GM23248 (cell line): ENCODE measurements at places on chromosomes 4 and X.

DNA sequence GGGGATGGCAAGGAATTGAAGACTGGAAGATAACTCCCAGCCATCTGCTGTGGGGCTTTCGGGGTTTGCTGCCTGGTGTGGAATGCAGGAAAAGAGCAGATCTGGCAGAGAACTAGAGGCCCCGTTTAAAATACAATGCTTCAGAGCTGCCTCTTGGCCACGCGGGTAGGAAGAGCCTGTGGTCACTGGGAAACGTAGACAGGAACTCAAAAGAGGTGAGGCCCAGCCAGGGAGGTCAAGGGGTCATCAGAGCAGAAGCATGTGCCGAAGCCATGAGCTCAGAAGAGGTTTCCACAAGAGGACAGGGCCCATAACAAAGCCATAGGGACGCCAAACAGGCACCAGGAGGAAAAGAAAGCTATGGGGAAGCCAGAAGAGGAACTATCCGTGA, 14.5 kb upstream of the STS start:
- peak; percentile 10 for DNase-seq

DNA sequence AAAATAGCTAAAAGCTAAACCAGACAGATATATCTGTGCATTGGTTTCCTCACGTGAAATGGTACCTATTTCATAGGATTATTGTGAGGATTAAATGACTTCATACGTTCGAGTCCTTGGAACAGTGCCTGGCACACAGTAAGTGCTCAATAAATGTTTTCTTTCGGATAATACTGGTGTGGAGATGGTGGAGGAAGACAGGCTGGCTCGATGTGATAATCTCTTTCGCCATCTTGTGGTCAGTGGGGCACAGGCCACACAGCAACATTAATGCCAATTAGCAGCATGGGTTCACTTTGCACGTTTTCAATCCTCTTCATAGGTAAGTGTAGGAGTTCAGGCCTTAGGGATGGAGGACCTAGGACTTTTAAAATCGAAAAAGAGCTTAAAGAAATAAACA, 9.3 kb downstream of the PAGE4 start:
- DNase-seq = peak; percentile 40

DNA sequence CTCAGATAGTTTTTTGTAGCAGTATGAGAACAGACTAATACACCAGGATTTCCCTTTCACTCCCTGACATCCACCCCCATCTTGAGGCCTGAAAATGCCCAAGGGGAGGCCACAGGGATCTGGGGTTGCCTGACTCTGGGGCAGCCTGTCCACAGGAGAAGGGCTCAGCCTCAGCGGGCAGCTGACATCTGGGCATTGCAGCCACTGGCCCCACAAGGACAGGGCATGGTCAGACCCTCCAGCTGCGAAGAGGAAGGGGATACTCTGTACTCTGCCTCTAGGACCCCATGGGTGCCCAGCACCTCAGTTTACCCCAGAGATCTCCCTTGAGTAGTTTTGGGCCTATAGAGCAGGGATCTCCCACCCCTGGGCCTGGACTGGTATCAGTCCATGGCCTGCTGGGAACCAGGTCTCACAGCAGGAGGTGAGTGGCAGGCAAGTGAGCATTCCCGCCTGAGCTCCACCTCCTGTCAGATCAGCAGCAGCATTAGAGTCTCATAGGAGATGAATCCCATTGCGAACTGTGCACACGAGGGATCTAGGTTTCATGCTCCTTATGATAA, 138.9 kb downstream of the HMX1 start:
- no peak for DNase-seq

GRCh38 chrX:39487166-39487968, 610.4 kb downstream of the BCOR start:
- no peak for DNase-seq

DNA sequence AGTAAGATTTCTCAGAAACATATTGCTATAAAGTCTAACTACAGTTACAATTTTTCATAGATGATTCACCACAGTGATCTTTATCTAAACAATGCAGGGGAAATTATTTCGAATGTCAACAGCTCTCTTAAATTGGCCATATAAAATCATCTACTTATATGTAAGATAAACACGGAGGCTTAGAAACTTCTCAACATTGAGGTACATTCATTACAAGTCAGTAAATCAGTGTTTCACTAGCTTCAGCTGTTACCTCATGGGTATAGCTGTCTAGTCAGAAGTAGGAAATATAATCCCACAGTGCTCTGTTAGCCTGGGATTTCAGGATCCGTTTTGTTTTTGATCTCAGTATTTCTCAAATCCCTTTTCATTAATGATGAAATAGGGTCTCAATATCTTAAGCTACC, 43.2 kb downstream of the PCDH7 start:
- DNase-seq = no peak

DNA sequence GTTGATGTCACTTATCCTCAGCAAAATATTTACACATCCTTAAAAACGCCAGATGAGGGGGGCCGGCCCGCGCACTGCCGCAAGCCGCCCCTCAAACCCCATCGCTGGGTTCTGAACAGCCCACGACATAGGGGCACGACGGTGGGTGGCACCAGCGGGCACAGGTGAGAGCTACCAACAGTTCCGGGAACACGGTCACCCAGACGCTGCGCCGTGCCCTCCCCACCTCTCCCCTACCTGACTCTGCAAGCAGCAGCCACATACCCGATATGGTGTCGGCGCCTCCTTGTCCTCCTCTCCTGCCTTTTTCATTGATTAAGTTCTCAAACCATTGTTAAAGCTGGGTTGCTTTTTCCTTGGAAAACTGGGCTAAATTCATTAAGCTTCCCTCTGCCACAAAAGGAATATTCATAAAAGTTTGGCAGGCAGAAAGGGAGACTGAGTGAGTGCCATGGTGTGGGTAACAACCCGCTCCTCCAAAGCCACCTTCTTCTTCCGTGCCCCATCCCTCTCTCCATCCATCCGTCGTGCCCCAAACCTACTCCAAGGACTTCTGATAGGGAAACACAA, 1.4 kb downstream of the RAI2 start:
- DNase-seq = no peak

DNA sequence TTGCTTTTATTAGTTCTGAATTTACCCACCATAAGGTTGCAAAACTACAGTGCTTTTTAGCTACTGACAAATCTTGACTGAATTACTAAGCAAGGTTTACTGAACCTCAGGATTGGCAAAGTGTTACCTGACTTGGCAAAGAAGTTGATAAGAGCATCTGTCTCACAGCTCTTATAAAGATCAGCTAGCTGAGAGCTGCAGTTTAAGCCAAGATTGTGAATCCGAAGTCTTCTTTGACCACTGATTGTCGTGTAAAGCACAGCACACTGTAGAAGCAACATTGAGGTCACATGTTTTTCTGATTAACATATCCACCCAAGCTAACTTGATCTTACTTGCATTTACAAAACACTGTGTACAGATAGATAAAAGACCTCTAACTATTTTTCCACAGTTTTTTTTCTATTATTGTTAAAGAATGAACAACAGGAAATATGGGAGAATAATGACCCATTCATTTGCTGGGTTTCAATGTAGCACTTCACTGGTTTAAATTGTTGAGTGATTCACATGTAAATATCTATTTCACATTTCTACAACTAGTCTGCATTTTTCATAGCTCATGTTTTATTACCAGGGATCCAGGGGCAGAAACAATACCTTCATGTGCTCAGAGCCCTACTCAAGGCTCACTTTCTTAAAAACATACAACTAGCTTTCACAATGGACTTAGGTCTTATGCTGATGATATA, 54.0 kb downstream of the METTL14 start:
- DNase-seq = peak; percentile 31

GRCh38 chr4:181939199-181939945, 303.8 kb upstream of the TENM3 start:
- DNase-seq = peak; percentile 7

DNA sequence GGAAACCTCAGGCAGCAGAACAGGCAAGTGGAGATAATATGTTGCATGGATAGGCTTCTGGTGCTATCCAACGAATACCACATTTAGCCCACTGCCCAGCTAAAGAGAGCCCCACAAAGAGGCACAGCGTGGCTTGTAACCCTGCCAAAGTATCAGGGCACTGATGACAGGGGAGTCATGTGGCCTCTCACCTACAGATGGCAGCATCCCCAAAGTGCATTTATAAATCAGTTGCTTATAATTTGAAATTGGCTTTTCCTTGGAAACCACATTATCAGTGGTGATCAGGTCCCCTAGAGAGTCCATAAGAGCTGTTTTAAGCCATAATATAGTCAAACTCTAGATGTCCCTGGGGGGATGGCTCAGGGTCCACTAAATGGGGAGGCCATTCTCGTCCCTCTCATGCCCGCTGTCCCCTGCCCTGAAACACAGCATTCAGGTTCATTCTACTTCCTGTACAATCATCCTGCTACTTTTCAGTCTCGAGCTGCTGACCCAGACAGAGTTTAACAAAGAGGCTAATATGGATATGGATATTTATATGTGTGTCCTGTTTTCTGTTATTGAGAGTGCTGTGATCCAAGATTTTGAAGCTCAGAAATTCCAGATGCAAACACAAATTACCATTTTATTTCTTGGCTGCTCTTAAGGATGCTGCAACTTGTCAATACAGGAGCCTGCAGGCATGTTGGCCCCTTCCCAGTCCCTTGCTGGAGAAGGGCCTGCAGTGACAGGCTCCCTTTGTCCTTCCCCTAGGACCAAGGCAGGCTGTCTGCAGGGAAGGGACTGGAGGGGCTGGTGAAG, 28.5 kb downstream of the SRPX start:
- DNase-seq = peak; percentile 46

DNA sequence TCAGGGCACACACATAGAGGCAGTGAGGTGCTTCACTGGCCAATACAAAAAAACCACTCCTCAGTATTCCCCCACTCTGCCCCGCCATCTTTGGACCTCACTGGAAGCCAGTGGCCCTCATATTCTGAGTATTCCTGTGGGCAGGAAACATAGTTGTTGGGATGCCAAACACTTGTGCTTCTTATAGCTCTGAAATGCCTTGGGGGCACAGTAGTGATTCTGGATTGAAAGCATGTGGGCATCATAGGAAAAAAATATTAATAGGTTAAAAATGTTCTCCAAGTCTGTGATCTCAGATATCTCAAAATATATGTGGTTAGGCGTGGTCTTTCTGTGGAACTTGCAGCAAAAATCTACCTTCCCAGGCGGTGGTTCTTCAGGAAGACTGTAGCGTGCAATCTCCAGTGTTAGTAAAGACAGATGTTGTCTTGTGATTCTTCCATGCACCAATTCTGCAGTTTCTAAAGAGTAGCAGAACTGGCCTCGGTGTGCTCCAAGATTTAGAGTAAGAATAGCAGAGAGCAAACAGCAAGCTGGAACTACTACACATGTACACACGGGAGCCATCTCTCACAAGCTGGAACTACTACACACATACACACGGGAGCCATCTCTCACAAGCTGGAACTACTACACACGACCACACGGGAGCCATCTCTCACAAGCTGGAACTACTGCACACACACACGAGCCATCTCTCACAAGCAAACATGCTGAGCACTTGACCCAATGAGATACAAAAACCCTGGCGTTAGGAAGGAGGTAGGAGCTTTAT, 8.0 kb upstream of the TENM3 start:
- DNase-seq = no peak

DNA sequence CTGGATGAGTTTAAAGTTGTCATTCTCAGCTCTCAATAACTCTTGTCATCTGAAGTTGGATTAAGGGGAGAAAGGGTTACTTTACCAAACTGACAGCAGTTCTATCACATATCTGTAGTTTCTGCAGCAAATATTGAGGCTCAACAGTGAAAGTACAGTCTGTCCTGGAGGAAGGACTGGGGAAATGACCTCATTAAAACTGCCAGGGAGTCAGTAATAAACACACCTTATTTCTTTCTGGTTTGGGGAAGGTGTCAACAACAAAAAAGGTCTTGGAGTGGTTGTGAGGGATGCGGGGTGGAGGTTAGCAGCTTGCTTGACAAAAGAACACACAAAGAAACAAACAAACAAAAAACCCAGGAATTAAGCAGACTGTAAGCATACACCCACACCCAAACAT, 1418.0 kb downstream of the STIM2 start:
- no peak for DNase-seq

DNA sequence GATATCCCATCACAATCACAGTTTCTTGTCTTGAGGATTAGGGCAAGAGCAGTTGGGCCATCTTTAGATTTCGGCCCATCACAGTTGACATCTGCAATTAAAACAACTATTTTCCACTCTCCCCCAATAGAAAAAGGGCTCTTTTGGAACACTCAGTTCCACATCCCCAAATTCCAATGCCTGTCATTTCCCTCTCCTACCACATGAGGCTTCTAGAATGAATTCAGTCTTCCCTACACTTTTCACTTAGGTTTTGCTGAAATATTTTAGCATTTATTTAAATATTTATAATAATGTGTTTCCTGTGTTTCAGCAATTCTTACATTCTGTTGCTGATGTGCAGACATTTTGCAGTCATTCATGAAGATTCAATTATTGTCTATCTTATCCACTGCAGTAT, 118.4 kb downstream of the COX18 start:
- no peak for DNase-seq

DNA sequence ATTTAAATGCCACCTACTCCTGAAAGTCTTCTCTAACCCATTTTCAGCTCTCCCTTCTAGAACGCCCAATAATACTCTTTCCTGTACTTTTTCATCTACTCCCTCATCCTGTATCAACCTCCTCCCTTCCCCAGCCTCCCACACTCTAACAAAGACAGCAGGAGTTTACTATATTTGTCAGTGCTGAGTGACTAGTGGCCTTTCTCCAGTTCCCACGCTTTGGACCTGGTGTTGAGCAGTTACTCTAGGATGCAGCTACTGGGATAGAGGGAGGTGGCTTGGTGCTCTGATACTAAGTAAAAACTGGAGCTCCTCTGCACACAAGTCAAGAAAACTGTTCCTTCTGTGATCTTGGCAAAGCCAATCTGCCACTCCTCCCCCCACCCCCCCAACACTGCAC, 36.1 kb upstream of the KLHL13 start:
- DNase-seq = no peak

- DNase-seq = no peak
Observed at GRCh38 chr4:146134761-146135445, 40.6 kb upstream of the LSM6 start.

- peak; percentile 58 for DNase-seq
Observed at GRCh38 chrX:13126775-13127174, 82.4 kb upstream of the FAM9C start.

- DNase-seq = peak; percentile 59
Observed at GRCh38 chr4:47468706-47469365, 5.3 kb upstream of the COMMD8 start.

DNA sequence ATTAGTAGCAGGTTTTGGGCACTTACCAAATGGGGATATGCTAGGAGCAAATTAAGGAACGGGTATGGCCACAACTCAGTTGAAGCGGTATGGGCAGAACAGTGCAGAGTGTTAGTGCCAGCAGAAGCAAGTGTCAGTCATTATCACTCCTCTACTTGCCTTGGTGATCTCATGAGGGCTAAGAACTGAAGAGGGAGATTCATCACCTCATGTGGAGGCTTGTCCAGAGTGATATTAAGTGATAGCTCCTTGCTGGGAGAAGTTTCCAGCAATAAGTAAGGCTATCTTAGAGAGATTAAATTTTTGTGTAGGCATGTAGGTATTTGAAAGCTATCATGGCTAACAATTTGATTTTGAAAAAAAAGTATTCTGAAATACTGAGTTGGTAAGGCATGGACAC, 615.4 kb upstream of the SMIM31 start:
- DNase-seq = no peak

- no peak for DNase-seq
Observed at GRCh38 chr4:121057466-121057922, 14.8 kb downstream of the NDNF start.

GRCh38 chr4:42627885-42628646, 28.8 kb downstream of the ATP8A1 start:
- DNase-seq = no peak
